ENCODE measurements at places on chromosomes 3 and 15.

DNA sequence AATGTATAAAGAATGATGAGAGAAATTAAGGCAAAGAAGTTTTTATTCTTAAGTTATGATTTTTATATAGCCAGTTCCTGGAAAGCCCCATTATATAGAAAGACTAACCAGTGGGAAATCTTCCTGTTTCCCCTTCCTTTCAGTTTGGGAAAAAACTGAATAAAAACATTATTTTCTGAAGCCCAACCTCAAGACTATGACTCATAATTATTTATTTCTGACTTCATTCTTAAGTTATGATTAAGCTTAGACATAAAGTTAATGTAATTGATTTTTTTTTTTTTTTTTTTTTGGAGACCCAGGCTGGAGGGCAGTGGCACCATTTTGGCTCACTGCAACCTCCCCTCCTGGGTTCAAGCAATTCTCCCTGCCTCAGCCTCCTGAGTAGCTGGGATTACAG is 55.8 kb downstream of the TRPC1 start:
- no peak for DNase-seq

- DNase-seq: peak; percentile 3
Measured at GRCh38 chr15:99956022-99956775, 223.0 kb upstream of the LYSMD4 start.

DNA sequence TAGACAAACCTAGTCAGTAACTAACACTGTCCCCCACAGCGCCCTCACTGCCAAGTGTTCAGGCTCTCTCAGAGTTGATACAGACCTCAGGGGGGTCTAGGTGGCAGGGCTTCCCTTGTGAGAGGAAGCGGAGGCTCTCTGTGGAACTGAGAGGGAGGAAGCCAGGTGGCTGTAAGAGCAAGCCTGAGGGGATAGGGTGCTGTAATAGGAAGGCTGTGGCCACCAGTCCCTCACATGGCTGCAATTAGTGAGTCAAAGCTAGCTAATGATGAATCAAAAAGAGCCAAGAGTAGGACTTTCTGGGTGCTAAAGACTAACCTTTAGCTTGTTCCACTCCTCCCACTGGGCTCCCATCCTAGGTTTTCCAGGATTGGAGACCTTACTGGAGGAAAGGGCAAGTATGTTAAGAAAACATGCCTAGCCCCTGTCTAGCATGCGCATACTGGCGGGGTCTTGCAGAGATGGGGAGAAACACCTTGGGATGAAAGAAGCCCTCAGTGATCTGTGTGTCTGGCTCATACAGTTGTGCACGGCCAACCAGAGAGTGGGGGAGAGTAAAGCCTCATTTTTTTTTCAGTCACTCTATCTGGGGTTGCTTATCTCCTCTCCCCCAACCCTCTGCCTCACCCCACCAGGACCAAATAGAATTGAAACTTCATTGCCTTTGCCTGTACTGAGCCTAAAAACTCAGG is 13.3 kb upstream of the SOX2 start:
- DNase-seq: no peak

DNA sequence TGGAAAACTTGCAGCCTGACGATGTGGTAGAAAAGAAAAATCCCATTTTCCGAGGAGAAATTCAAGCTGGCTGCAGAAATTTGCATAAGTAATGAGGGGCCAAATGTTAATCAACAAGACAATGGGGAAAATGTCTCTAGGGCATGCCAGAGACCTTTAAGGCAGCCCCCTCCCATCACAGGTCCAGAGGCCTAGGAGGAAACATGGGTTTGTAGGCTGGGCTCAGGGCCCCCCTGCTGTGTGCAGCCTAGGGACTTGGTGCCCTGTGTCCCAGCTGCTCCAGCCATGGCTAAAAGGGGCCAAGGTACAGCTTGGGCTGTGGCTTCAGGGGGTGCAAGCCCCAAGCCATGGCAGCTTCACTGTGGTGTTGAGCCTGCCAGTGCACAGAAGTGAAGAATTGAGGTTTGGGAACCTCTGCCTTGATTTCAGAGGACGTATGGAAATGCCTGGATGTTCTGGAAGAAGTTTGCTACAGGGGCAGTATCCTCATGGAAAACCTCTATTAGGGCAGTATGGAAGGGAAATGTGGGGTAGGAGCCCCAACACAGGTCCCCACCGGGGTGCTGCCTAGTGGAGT is 75.9 kb upstream of the CADPS start:
- DNase-seq: no peak

GRCh38 chr3:70620956-70621355 is 308.5 kb upstream of the MDFIC2 start:
- no peak for DNase-seq

Data from AG20443 (cell line).